ENCODE measurements at places on chromosomes 11 and 22.
A peak's percentile ranks its signal among the peaks of the same experiment; 100 is the strongest.

DNA sequence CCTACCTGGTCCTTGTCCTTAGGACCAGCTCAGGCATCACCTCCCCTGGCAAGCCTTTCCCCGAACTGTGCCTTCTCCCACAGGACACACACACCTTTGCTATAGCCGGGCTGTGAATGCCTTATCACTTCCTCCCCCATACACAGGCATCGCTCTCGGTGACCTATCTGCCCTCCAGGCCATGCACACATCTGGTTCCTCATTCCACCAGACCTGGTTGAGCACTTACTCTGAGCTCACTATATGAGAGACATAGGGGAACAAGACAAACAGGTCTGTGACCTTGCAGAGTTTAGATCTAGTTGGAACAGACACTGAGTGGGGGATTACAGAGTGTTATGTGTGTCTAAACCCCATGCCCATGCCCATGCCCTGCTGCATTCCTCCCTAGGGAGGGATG, 3.1 kb upstream of the BCR start:
- DNase-seq = no peak

DNA sequence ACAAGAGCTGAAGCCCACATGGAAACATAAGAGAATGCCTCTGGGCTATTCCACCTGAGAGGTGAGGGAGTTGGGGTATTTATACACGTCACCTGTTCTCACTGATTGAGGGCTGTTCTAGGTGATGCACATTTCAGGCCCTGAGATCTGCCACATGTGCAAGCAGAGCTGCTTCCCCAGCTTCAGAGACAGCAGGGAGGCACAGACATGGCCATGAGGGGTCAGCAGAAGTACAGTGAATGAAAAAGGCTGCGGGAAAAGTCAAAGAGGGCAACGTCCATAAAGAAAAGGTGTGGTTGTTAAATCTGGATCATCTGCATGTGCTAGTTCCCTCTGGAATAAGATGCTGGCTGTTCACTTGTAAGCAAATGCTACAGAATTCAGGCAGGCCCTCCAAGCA, 75.4 kb downstream of the GAB4 start:
- DNase-seq = no peak

- DNase-seq = no peak
Measured at GRCh38 chr11:12600829-12601228, 73.4 kb upstream of the TEAD1 start.

- no peak for DNase-seq
Measured at GRCh38 chr22:30196880-30197336, 49.7 kb downstream of the LIF start.

DNA sequence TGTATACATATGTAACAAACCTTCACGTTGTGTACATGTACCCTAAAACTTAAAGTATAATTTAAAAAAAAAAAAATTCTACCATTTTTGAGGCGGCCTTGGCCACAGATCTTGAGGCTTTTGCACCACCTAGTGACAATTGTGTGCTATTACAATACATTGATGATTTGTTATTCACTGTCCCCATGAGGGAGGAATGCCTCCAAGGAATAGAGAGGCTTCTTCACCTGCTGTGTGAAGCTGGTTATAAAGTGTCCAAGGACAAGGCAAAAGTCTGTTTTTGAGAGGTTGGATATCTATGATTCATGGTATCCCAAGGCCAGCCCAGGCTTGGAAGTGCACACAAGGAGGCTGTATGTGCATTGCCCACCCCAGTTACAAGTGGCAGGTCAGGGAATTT, 30.7 kb downstream of the SLC22A25 start:
- DNase-seq = peak; percentile 34

DNA sequence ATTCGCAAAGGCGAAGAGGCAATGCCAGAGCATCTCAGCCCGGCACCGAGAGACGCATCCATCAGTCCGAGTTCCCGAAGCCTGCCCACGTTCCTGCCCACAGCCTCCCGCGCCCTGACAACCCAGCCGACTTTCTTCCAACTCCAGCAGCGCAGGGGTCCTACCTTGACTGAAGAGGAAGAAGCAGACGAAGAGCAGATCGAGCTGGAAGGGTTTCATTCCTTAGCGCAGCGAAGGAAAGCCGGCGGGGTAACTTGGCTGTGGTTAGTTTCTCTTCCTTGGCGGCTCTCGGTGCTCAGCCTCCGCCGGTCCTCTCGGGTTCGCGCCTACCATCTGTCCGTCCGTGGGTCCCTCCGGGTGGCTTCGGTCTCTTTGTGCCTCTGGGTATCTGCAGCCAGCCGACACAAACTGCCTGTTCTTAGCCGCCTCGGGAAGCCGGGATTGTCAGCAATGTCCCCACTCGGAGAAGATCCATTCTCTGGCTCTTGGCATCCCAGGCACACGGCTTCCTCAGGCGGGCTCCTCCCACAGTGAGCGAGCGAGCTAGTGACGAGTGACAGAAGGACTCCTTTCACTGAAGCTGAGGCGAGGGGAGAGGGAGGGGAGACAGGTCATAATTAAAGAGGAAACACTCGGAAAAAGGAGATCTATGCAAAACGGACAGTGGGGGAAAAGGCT, at the start of gene KIRREL3:
Gene KIRREL3 (minus strand): TSS at position 480 of the 678 bp plus-strand sequence.
- DNase-seq = no peak

- no peak for DNase-seq
Measured at GRCh38 chr11:79241205-79241851, 199.5 kb downstream of the TENM4 start.

- DNase-seq = no peak
Measured at GRCh38 chr11:37770145-37770544, 1172.1 kb upstream of the RAG2 start.

GRCh38 chr11:73585834-73586575, 11.9 kb downstream of the FAM168A start:
- no peak for DNase-seq

- DNase-seq = no peak
Measured at GRCh38 chr22:27959335-27960090, 40.5 kb upstream of the PITPNB start.

- no peak for DNase-seq
Measured at GRCh38 chr11:106763501-106763900, 254.8 kb downstream of the GUCY1A2 start.

- no peak for DNase-seq
Measured at GRCh38 chr11:43895601-43896000, 15.0 kb downstream of the ALKBH3 start.

DNA sequence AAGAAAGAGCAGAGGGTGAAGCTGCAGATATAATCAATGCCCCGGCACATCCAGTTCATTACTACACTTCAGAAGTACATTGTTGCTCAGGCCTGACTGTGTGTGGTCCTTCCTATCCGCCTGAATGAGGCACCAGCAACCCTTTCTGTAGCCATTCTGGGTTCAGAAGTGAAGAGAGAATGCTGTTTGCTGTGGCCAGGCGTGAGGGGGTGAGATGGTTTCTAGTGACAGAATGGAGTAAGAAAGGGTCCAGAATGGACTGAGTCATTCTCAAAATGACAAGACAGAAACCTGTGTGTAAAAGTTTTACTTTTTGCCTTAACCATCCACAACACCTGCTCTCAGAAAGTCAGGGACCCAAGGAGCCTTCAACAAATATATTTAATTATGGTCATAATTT, 334.8 kb downstream of the GUCY1A2 start:
- no peak for DNase-seq

DNA sequence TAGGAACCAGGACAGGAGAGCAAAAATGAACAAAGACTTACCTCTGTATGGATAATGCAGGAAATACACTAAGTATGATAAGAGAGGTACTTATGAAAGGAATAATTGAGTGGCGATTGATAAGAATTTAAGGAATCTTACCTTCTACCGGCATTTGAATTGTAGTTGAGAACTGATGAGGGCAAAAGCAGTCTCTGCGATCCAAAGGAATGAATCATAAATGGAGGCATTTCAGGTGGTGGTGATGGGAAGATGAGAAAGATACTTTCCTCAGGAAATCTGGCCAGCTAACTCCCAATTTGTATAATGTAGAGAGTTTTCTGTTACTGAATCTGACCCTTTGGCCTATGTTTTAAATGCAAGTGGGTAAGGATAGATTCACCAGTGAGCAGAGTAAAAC, 71.9 kb upstream of the C11orf87 start:
- no peak for DNase-seq

- no peak for DNase-seq
Measured at GRCh38 chr22:21606775-21607174, 23.0 kb downstream of the YDJC start.

GRCh38 chr11:102288725-102289083, 28.6 kb upstream of the BIRC3 start:
- DNase-seq = no peak

DNA sequence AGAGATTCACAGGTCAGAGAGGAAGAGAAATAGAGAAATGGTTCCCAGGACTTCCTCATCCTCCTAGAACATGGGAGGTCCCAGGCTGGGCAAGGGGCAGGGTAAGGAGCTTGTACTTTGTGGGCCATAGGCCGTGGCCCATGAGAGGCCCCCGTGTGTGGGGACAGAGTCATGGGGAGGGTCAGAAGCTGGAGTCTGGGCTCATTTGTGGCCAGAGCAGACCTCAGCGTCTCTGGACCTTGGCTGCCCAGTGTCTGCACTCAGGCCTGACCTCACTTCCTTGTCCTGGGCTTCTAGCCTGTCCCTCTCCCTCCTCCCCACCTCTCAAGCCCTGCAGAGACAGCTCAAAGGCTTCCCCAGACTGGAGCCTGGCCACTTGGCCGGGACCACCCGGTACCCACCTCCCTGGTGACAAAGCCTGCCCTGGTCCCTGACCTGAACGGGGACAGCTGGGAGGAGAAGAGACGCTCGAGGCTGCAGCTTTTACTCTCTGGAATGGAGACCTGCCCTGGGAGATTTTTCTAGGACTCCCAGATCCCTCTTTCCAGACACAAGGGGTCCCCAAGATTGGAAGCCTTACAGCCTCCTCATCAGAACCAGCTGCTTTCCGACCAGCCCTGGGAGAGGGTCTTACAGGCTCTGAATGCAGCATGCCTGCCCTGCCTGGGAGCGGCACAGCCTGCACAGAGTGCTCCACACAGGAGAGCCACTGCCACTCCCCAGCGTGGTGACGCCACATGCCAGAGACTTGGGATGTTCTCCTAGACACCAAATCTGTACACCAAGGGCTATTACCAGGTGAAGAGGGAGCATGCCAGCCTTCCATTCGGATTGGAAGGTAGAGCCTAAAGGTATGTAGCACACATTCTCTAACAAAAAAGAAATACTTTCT, 569.0 kb upstream of the B3GAT1 start:
- no peak for DNase-seq

DNA sequence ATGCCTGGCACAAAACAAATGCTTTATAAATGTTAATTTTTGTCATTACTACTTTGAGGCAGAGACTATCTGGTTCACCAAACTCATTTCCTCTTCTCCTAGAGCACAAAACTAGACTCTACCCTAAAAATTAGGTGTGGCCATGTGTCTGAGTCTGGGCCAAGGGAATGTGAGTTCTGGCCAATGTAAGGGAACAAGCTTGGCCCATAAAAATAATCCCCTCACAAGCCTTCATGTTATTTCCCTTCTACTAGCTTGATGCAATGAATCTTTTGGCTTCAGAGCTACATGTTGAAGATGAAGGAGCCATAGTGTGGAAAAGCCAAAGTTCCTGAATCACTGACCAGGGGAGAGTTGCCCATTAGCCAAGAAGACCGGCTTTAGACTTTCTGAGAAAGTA, 406.5 kb upstream of the CCDC90B start:
- DNase-seq = no peak

- DNase-seq = no peak
Measured at GRCh38 chr22:23511627-23512347, 68.3 kb downstream of the IGLL1 start.

- no peak for DNase-seq
Measured at GRCh38 chr11:94449437-94449836, 44.2 kb downstream of the MRE11 start.

DNA sequence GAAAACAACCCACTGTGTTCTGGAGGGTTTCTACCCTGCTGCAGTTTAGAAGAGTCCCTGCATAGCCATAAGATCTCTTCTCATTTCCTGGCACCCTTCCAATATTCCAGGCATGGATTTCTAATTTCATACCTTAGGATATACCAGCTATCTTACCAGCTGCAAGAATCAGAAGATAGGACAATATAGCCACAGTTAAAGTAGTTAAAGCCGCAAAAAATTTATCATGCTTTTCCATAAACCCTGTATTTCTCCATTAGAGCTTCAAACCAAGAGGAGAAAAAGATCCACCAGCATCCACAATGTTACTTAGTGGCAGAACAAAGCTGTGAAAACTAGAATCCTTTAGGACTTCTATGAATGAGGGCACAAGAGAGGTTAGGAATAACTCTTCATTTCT, 8.6 kb upstream of the OR56B1 start:
- DNase-seq = no peak

DNA sequence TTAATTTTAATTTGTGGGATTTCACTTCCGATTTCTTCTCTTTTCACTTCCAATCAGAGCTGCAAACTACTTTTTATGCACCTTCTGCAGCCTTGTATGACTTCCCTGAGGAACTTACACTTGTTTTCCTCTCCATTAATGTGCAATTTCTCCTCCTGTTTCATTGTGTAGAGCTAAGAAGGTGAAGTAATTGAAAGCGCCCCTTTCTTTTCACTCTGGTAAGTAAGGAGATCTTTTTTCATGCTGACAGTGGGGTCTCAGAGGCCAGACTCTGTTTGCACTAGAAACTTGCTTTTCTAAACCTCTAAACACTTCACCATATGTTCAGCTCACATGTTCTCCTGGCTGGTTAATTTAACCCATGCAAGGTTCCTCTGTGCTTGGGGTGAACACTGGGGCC, 117.0 kb downstream of the FANCF start:
- DNase-seq = no peak

GRCh38 chr11:100689141-100689540, 2.1 kb downstream of the ARHGAP42 start:
- no peak for DNase-seq

DNA sequence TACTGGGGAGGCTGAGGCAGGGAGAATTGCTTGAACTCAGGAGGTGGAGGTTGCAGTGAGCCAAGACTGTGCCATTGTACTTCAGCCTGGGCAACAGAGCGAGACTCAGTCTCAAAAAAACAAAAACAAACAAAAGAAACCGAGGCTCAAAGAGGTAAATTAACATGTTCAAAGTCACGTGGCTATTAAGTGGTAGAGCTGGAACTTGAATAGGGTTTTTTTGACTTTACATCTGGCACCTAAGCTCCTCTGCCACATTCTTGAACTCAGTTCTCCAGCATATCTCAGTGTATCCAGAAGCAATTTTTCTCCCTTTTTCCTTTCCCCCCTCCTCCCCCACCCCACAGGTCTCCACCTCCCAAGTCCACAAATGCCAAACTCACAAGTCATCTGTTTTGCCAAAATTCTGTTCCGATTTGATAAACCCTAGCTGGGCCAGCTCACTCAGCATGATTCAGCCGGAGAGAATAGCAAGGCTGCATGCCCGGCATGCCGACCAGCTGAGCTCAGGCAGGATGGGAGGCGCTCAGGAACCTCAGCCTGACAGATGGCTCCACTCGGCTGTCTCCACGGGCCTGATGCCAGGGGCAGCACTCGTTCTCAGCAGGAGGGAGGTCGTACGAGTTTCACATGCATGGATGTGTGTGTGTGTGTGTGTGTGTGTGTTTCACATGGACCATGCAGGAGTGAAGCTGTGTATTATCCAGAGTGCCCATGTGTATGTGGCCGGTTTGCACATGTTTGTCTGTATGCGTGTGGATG, 63.2 kb upstream of the RRAS2 start:
- DNase-seq = peak; percentile 80

GRCh38 chr22:23431337-23432072, 148.6 kb downstream of the IGLL1 start:
- DNase-seq = no peak
